Activated naive CD8-positive, alpha-beta T cell treated with anti-CD3 and anti-CD28 coated beads, Interleukin-2, amount 50 U/mL, for 24 hours (primary cell): ENCODE measurements at places on chromosomes 5 and 9.

- DNase-seq = peak; percentile 36
Measured at GRCh38 chr9:98117984-98118639, 910 bp downstream of the TRIM14 start.

DNA sequence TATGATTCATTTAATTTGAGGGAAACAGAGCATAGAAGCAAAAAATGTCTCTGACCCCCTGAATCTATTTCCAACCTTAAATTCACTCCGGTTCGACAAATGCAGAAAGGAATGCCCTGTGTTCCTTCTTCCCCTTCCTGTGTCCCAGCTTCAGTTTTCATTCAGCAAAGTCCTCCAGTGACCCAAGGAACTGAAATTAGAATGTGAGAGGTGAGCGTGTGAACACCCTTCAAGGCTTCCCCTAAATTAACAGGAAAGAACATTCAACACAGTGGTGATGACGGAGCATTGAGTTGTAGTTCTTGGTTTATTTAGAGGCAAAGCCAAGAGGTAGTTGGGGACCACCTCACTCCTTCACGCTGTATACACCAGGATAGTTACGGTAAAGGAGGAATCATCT, 97.6 kb upstream of the CTSL start:
- DNase-seq = no peak

- DNase-seq = no peak
Measured at GRCh38 chr5:116930616-116931015, 356.0 kb upstream of the SEMA6A start.

- DNase-seq = no peak
Measured at GRCh38 chr5:38926121-38926520, 80.3 kb downstream of the OSMR start.

DNA sequence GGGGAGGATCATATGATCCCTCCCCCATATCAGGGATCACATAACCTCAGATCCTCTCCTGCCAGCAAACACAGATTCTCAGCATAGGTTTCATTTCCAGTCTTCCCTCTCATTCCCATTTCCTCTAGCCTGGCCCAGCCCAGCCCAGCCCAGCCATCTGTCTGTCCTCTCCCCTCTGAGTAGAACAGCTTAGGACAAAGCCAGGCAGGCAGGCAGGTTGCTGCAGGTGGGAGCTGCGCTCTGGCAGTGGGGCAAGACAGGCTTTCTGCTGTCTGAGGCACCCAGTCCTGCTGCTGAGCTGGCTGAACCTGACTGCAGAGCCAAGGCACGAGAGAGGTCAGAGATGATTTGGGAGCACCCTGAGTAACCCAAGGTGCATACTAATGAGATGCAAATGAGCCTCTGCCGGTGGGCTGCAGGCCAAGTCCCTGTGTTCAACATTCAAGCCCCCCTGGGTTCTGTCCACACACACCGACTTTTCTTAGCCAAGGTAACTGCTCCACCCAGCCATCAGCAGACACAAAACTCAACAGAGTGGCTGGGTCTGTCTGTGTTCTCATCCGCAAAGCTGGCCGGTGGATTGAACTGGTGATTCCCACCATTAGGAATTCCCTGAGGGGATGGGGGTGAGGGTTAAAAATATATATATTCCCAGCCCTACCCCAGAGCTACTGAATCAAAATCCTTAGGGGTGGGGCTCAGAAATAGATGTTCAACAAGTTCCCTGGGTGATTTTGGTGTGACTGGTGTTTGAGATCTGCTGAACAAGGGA, 9.1 kb downstream of the FAT2 start:
- no peak for DNase-seq

DNA sequence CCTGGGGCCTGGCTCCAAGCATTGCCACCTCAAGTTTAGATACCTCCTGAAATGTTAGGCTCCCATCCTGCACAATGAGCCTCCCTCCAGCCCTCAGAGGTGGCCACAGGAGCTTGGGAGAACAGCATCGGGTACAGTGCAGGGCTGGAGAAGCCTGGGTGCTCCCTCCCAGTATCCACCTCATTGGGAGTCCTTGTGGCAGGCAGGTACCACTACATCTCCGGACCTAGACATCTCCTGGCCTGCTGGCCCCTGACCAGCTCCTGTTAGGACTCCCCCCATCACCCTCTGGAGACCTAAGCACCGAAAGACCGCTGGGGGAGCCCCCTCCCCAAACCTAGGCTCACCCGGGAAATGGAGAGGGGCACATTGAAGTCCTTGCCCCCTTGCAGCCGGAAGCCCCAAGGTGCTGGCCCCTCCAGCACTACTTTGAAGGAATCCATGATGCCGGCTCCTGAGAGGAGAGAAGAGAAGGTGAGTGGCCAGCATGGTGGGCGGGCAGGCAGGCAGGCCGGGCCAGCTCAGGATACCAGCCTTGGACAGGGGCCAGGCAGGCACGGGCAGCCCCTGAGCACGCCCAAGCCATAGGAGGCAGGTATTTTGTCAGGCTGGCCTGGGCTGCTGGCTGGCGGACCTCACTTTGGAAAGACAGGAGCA, 1.2 kb downstream of the PDLIM7 start:
- DNase-seq = no peak

- no peak for DNase-seq
Measured at GRCh38 chr9:36946653-36947052, 87.4 kb downstream of the PAX5 start.

- no peak for DNase-seq
Measured at GRCh38 chr5:59583810-59584562, 309.5 kb downstream of the PDE4D start.

DNA sequence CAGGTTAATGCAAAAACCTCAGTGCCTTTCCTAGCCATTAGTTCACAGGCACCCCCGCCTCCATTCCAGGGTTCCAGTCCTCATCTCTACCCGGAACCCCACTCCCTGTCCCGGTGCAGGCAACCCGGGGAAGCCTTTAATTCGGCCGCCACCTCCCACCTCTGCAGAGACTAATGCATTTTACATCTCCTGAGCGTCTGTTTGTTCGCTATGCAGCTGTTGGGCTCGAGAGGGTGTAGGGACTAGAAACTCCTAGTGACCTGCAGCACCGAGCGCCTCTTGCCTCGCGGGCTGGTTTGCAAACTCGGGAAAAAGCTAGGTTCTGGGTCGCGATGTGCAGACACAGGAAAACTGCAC, 3.6 kb downstream of the GDNF start:
- DNase-seq = no peak

DNA sequence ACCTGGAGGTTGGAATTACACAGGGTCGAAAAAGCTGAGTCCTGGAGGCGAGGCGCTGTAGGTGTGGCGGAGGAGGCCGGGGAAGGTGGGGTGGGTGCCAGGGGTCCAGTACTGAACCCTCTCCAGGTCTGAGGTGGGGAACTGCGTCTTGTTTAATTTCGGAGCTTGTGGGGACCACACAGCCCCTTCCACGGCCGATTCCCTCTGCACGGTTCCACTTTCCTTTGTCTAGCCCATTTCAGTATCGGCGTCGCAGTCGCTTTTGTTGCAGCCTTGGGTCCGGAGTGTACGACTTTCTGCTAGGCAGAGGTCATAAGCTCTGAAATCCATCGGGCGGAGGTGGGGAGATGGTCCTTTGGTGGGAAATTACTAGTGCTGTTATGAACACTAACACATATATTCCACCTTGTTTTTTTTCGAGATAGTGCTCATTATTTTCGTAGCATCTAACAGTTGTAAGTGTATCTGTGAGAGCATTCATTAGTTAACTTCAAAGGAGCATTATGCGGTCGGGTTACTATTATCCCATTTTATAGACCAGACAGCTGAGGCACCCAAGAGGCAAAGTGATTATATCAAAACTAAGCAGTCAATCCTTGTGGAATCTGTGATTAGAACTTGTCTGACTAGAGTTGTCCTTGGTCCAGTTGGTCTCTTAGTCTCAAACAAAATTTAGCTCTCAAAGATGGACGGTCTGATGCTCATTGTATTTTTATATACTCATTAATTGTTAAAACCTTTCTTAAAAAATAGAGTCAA, 737 bp downstream of the RNF180 start:
- no peak for DNase-seq

DNA sequence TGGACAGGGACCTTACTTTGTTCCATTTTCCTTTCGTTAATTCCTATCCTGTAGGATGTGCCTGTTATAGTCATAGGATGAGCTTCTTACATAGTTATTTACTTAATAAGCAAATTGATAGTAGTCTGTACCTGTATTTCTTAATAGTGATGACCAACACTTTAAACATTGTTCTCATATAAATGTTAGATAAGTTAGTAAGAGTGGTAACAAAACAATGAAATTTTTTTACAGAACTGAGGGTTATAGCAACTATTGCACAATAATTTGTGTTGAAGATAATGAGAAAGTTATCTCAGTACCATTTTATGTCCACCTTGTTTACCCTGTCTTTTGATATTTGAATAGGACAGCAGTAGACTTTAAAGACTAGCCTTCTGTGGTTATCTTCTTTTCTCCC, 162.9 kb upstream of the ELL2 start:
- DNase-seq = no peak

DNA sequence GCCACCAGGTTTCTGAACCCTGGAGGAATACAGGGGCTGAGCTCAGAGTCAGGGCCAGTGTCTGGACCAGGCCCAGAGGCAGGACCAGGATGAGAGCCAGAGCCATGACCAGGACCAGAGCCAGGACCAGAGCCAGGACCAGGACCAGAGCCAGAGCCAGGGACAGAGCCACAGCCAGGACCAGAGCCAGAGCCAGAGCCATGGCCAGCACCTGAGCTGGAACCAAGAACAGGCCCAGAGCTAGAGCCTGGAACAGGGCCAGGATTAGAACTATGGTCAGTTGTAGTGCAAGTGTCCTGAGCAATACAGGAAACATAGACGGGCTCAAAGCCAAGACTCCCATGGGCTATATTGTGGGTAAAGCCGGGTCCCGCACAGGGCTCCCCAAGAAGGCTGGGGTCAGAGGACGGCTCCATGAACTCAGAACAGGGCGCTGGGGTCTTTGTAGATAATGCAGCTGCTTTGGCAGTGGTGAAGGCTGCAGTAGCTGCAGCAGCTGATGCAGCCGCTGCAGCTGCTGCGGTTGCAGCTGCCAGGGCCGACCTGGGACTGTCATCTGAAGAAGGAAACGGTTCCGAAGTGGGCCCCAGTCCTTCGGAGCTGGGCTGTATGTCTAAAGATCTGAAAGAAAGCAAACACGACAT, 559 bp downstream of the SPAG8 start:
- DNase-seq = no peak

DNA sequence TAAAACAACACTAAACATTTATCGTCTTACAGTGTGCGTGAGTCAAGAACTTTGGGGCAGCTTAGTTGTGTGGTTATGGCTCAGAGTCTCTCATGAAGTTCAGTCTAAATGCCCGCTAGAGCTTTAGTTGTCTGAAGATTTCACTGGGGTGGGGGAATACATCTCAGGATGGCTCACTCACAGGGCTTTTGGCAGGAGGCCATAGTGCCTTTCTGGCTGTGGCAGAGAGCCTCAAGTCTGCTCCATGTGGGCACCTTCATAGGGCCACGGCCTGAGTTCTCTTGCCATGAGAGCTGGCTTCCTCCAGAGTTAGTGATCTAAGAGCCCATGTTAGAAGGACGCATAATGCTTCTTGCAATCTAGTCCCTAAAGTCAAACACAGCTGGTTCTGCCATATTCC, 258.8 kb upstream of the NUDT12 start:
- DNase-seq = no peak

GRCh38 chr5:175347931-175348330, 96.1 kb downstream of the DRD1 start:
- no peak for DNase-seq

DNA sequence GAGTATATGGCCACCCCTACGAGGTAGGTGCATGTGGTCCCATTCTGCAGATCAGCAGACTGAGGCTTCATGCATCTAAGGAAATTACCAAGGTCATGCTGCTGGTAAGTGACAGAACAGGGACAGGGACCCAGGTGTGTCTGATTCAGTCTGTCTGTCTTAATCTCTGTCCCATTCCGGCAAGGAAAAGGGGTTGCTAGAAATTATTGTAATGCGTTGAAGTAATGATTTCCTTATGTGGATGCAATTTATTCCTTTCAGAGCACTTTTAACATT, 76.8 kb downstream of the AMBP start:
- no peak for DNase-seq

GRCh38 chr5:151906246-151906645, 18.4 kb downstream of the GLRA1 start:
- no peak for DNase-seq

DNA sequence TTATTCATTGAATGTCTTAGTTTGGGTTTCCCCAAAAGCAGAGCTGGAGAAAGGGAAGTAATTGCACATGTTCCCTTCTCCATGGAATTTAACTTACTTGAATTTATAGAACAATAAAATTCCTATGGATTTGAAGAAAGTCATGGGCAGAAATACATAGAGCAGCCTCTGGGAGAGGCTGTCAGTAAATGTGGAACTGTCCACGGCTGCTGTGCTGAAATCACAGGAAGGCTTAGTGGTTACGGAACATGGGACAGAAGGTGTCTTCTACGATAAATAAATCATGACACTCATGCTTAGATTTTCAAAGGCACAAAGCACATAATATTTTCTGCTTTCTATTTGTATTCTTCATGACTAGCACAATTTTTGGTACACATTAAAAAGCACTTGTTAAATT, 440.6 kb upstream of the IZUMO3 start:
- DNase-seq = no peak

GRCh38 chr9:107059220-107059619, 196.3 kb downstream of the ZNF462 start:
- DNase-seq = no peak

- DNase-seq = no peak
Measured at GRCh38 chr5:95986001-95986400, 24.4 kb upstream of the ELL2 start.

DNA sequence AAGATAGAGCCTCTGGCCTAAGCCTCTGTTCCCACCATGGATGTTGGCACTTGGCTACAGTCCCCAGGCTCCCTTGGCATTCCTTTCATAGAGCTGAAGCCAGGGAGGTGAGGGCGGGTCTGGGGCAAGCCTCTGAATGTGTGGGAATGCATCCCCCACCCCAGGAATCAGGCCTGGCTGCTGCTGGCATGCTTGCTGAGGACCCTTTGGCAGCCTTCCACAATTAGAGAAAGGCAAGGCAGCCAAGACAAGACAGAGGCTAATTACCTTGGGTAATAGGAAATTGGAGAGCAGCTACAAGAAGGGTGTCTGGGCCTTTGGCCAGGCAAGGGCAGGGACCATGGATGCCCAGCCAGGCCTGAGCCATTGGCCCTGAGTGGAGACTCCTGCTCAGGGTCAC, 204.4 kb upstream of the TRIM32 start:
- no peak for DNase-seq

GRCh38 chr9:132350861-132351315, 3.9 kb downstream of the SETX start:
- DNase-seq = peak; percentile 26

DNA sequence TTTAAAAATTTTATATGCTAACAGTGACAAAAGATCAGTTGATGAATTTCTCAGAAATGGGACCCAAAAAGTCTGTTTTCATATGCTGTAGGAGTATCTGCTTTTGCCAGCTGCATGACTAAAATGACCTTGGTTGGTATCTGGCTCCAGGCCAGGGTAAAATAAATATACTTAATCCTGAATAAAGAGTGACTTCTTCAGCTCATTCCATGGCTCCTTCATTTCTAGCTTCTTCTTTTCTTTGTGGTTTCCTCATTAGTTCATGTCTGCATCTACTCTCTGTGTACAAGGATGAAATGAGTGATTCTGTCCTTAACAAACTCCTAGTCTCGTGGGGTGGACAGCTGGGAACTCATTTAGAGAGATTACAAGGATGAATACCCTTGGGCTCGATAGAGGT, 36.0 kb downstream of the RCL1 start:
- DNase-seq = no peak
